ENCODE measurements at places on chromosomes 2 and 18.
A peak's percentile ranks its signal among the peaks of the same experiment; 100 is the strongest.

DNA sequence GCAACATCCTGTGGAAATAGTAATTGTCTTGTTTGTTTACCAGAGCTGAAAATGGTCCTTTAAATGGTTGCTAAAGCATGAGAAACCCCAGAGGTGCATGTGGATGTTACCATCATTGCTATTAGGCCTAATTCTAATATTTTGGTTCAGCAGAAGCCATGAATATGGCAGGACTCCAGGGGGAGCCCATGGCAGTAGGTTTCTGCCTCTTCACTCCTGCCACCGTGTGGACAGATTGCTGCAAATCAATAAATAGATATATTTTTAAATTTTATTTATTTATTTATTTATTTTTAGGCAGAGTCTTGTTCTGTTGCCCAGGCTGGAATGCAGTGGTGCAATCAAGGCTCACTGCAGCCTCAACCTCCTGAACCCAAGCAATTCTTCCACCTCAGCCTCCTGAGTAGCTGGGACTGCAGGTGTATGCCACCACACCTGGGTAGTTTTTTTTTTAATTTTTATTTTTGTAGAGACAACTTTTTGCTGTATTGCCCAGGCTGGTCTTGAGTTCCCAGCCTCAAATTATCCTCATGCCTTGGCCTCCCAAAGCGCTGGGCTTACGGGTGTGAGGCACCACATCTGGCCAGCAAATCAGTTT lies 54.9 kb upstream of the CAPN13 start:
- DNase-seq = peak; percentile 70

DNA sequence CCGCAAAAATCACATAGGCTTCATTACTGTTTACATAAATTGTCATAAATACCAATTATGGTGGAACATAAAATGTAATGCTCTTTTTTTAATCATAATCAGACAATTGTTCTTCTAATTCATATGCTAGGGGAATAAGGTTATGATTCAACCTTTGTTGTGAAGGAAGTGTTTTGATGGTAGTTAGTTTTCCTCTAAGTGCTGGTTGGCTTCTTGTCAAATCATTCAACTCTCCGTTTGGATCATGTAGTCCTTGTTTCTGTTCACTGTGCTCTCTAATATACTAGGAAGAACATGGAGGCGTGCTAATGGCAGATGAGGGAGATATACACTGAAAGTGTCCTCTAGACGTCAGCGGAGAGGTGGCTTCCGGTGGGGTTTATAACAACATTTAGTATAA lies 1938.0 kb upstream of the PIK3C3 start:
- no peak for DNase-seq

DNA sequence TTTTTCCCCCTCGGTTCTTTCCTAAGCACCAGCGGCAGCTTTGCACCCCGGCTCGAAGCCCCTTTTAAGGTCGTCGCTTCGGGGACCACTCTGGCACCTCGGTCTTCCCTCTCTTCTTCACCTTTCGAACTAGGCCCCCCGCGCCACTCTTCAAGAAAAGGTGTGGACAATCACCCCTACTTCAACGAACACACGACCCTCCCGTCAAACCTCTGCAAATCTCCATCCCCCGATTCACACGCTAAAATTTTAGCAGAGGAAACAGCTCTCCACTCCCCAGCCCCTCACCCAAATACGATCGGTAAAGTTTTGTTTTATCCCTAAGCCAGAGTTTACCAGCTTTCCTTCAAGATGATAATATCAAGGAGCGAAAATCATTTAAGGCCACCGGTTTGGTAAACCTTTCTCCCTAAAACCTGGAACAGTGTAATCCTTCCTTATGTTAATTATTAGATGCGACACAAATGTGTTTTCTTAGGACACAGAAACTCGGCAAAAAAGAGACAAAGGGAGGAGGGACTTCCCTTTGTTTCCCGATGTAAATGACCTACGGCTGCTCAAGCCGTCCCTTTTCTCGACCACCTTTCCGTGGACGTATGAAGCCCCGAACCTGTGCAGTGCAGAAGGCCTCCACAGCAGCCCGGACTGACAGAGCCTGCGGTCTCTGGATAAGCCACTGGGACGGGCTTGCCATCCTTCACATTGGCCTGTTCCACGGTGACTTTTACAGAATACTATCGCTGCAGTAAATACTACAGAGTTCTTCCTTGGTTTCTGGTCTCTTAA lies 85.2 kb downstream of the RBMS1 start:
- no peak for DNase-seq

GRCh38 chr2:202763916-202764315 lies 107.7 kb downstream of the ICA1L start:
- DNase-seq = no peak

DNA sequence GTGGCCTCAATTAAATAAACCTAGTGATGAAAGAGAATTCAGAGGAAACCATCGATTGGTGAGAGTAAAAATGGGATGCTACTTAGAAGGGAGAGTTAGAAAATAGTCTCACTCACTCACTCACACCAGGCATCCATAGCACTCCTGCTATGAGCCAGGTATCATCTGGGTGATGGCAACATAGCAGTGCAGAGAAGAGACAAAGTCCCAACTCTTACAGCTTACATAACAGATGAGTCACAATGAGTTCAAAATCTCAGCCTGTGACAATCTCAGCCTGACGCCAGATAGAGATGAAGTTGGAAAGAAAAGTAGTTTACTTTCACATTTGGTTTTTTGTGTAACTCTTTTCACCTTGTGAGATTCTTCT lies 55.4 kb upstream of the THOC1 start:
- DNase-seq = peak; percentile 53

DNA sequence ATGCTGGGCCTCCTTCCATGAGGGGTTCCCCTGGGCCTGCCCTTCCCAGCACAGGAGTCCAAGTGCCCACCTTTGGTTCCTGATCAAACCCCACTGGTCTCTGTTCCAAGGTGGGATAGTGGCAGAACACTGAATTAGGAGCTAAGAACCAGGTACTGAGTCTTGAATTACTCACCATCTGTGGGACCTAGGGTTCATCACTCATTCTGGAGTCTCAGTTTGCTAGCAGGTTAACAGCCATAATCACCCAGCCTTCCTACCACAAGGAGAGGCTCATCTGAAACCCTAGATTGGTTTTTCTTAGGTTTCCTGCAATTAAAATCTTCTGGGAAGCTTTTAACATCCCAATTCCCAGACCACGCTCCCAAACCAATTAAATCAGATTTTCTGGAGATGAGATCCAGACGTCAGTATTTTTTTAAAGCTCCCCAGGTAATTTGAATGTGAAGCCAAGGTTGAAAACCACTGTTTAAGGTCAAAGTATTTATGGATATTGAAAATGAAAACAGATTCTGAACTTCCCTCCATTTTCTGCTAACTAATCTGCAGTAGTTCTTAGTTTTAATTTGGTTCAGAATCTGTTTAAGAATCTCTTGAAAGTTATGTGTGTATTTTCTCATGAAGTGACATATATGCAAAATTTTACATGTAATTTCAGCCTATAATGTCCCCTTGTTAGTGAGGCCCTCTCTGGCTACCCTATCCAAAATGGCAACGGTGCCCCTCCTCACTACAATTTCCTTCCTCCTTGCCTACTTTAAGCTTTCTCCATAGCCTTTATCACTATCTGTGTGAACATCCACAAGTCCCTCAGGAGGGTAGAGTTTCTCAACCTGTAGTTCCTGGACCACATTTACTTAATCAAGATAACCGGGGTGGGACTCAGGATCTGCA lies 166.5 kb upstream of the CXCR4 start:
- DNase-seq = no peak

DNA sequence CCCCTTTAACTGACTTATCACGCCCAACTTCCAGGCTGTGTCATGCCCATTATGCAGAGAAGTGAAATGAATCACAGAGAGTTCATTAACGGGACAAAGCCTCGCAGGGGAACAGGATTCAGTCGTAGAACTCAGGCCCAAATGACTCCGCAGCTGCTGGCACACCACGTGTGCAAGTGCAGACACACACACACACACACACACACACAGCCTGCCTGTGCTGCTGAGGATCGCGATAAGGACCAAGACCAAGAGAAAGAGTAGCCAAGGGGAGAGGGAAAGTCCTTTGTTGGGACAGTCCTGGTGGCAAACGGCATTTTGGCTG lies 90.0 kb upstream of the TAF1B start:
- DNase-seq = peak; percentile 87

- DNase-seq = peak; percentile 35
These were observed 24.3 kb downstream of the FHOD3 start for GRCh38 chr18:36321658-36322407.

DNA sequence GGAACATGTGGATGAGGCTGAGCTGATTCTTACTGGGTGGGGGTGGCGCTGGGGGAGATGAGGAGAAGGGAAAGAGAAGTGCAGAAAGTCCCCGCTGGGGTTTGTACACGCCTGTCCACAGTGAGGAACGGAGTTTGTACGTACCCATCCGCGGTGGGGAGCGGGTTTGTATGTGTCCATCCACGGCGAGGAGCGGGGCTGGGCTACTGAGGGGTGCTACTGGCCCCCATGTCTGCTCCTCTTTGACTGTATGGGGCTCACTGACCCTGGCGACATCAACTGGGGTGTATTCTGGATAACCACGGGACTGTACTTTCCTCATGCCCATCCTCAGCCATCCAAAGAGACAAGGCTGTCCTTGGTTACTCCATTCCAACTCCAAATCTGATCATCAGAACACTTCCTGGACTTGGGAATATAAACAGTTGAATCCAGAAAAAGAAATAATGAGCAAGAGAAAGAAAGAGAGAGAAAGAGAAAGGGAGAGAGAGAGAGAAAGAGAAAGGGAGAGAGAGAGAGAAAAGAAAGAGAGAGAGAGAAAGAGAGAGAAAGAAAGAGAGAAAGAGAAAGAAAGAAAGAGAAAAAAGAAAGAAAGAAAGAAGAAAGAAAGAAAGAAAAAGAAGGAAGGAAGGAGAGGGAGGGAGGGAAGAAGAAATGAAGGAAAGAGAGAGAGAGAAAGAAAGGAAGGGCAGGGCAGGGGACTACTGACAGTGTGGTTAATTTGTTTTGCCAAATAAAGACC lies 21.0 kb downstream of the MAL start:
- no peak for DNase-seq

DNA sequence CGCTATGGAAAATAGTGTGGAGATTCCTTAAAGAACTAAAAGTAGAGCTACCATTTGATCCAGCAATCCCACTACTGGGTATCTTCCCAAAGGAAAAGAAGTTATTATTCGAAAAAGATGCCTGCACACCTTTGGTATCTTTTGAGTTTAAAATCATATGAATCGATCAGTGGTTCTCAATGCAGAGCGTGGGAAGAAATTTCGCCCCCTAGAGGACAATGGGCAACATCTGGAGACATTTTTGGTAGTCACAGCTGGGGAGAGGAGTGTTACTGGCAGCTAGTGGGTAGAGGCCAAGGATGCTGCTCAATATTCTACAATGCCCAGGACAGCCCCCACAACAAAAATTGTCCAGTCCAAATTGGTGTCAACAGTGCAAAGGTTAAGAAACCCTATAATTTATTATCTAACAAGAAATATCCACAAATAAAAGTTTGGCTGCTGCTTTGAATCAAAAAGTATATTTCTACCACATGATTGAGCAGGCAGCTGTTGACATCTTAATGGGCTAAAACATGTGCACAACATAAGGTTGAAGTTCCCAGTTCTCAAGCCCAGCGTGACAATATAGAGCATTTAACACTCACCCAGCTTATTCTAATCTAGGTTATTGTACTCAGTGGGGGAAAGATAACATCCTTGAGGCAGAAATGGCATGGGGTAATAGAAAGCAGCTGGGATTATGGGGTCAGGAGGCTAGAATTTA lies 425.7 kb downstream of the LRATD1 start:
- DNase-seq = no peak

- DNase-seq = peak; percentile 33
These were observed 66.4 kb downstream of the BABAM2 start for GRCh38 chr2:27956888-27957287.

DNA sequence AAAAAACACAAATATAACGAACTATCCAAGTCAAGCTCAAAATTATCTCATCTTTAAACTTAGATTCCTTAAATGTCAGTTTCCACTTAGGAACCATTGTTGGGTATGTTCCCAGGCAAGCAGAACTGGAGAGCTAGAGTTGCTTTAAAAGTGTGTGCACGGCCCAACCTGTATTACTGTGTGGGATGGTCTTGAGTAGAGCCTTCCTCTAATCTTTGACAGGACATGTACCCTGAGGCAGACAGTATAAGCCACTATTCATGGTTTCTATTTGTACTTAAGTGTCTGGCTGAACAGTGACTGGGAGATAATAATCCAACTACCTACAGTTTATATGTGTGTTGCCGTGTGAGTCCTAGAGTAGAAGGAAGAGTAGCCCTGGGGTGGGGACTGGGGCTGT lies 239.7 kb downstream of the GPD2 start:
- no peak for DNase-seq

- no peak for DNase-seq
These were observed 44.9 kb downstream of the ZEB2 start for GRCh38 chr2:144475044-144475443.

DNA sequence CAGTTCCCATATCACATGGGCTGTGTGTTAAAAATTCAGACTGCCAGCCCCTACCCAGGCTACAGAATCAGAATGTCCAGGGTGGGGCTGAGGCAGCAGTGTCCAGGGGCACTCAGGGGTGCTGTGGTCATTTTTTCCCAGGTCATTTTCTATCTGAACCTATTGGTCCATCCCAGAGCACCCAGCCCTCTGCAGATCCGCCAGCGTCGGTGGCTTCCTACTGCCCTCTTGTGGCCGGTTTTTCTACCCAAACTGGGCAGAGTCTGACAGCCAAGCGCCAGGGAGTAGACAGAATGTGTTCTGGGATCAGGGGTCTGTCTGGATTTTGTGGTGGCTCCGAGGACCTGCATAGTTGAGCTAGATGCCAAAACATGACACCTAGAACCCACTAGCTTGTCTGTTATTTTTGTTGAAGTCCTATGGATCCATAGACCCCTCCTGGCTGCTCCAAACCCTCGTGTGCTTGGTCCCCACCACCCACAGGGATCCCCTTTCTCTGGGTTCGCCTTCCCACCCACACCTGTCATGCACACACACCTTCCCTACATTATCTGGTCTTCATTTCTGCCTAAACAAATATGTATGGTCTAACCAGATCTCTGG lies 34.1 kb upstream of the RMDN2 start:
- DNase-seq = peak; percentile 84

- no peak for DNase-seq
These were observed 78.6 kb downstream of the BARD1 start for GRCh38 chr2:214730800-214731407.

- no peak for DNase-seq
These were observed 554.4 kb upstream of the MEX3C start for GRCh38 chr18:51751901-51752300.

GRCh38 chr2:133680343-133681049 lies 112.2 kb upstream of the NCKAP5 start:
- no peak for DNase-seq

GRCh38 chr2:237896507-237896892 lies 37.1 kb downstream of the RAMP1 start:
- no peak for DNase-seq

DNA sequence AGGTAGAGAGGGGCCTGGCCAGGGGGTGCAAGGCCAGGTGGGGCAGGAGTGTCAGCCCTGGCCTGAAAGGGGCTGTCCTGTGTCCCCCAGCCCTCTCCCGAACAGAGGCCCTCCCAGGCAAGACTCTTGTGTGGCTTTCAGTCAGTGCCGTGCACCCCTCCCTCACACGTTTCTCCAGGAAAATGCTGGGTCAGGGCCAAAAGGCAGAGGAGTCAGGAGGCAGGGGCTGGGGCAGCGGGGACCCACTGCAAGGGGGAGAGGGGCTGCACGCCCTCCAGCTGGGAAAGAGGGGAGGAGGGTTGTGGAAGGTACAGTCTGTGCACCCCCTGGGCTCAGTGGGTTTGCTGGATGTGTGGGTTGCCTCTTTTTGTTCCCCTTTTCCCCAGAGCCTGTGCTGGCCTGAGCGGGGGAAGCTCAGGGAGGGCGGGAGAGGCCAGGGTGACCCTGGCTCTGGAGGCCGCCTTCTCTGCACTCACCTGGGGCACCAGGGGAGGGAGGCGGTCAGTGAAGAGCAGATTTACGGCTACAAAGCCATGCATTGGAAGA lies 4.1 kb downstream of the KCNF1 start:
- DNase-seq = no peak

- no peak for DNase-seq
These were observed 25.4 kb upstream of the SCN7A start for GRCh38 chr2:166519391-166519962.

Data from AG08395 (cell line).